Stimulated activated CD4-positive, alpha-beta T cell treated with anti-CD3 and anti-CD28 coated beads, Interleukin-2, amount 100 ng/mL, for 48 hours (primary cell): ENCODE measurements at places on chromosomes 16 and 17.

DNA sequence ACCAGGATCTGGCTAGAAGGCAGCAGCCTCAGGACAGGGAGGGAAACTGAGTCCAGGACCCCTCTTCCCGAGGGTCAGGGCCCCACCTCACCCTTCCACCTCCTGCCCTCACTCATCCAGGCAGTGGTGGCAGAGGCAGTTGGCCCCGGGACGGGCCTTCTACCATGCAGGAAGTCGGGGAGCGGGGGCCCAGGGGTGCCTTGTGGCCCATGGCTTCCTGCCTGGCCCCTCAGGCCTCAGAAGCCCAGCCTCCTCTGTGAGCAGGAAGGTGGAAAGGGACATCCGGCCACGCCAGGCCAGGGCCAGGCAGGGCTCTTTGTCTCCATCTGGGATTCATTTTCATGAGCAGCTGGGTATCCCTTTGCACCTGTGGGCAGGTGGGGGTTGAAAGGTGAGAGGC lies 58.5 kb downstream of the BAHCC1 start:
- DNase-seq = no peak

- no peak for DNase-seq
These were observed 2.8 kb upstream of the IL21R start for GRCh38 chr16:27398894-27399853.

DNA sequence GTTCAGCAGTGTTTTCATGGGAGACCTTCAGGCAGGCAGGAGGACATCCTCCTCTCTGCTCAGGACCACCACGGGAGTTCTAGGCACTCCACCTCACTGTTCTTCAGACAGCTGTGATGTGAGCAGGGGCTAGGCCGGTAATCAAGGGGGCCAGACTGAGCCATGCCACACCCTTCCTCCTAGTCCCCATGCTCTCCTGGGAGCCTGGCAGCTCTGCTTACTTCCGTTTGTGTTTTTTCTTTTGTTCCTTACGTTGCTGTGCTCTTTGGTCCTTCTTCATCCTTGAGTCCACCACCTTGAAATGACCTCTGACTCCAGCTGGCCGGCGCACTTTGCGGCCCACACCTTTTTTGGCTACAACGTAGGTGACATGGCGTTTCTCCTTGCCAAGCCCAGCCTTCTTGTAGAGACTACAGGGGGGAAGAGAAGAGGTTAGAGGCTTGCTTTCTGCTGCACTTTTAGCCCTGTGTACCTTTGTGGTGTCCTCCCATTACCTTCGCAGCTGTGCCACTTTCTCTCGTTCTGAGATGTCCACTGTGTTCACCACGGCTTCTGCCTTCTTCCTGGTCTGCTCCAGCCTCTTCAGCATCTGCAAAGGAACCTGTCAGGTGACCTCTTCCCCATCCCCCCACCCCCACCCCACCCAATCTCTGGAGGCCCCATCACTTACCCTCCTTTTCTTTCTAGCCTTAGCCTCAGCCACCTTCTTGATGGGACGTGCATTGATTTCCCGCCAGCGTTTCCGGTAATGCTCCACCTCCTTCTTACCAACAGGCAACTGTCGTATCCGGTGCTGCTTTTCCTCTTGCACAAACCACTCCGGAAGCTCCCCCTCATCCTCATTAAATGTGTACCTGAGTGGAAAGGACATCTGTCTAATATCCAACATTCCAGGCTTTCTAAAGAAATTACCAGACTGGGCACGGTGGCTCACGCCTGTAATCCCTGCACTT lies 7.4 kb upstream of the PSMC5 start:
- DNase-seq = no peak

- no peak for DNase-seq
These were observed 17.4 kb upstream of the ZNHIT3 start for GRCh38 chr17:36468903-36469635.

DNA sequence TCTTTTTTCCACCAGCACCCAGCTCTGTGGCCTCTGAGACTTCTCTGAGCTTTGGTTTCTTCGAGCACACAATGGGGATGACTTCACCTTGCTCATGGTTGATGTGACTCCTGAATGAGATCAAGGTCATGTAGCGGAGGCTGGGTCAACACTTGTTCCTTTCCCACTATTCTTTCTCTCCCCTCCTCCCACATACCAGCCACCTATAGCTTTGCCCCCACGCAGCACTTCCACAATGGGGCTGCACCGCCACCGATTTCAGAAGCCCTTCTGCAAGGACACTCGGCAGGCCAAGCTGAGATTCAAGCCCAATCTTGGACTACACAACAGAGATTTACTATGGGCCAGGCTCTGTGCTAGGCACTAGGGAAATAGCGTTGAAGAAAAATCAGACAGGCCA lies 14.4 kb downstream of the TRIM25 start:
- DNase-seq = no peak

GRCh38 chr17:66983414-66984021 lies 19.0 kb downstream of the CACNG4 start:
- no peak for DNase-seq

DNA sequence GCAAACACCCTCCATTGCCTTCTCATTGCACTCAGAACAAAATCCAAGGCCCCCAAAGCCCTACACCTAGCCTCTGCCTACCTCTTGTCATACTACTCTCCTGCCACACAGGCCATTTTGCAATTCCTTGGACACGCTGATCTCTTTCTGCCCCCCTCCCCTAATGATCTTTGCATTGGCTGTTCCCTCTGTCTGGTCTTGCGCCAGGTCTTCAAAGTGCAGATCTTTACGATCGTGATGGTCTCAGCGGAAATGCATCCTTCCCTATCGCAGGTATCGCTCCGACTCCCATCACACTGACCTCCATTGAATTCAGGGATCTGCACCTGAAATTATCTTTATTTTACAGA lies 777 bp upstream of the MOSMO start:
- no peak for DNase-seq
